ENCODE measurements at places on chromosomes 7 and 10. TPM values are rescaled to one million over a fixed set of nuclear protein-coding genes. Genes with fewer than 3 reads are reported as not detected.

BRAF gene
- 13.0 TPM for total RNA-seq

CALY gene
- total RNA-seq: not detected

ASZ1 gene
- not detected for total RNA-seq

CROT gene
- 24.7 TPM for total RNA-seq

DNA sequence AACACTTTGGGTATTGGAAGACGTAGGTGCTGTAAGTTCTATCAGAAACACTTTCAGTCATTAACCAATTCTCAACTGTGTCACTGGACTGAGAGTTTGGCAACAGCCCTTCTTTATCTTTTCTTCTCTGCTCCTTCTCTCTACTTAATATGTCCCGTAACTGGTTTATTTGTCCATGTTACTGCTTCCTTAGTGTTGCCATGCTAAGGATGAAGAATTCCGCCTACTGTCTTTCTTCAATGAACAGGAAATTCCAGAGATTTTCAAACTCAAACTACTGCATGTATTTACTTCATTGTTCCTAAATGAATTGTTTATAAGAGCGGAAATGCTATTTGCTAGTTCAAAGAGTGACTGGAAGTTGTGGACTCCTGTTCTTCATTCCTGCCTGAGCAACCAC is 143.7 kb downstream of the TAX1BP1 start:
- H3K27me3 ChIP-seq: no peaks in the 10 kb centered on the region
- no peak overlapping the region for H3K27ac ChIP-seq
- H3K4me3 ChIP-seq: no peak overlapping the region
- no peaks in the 10 kb centered on the region for H3K36me3 ChIP-seq

DNA sequence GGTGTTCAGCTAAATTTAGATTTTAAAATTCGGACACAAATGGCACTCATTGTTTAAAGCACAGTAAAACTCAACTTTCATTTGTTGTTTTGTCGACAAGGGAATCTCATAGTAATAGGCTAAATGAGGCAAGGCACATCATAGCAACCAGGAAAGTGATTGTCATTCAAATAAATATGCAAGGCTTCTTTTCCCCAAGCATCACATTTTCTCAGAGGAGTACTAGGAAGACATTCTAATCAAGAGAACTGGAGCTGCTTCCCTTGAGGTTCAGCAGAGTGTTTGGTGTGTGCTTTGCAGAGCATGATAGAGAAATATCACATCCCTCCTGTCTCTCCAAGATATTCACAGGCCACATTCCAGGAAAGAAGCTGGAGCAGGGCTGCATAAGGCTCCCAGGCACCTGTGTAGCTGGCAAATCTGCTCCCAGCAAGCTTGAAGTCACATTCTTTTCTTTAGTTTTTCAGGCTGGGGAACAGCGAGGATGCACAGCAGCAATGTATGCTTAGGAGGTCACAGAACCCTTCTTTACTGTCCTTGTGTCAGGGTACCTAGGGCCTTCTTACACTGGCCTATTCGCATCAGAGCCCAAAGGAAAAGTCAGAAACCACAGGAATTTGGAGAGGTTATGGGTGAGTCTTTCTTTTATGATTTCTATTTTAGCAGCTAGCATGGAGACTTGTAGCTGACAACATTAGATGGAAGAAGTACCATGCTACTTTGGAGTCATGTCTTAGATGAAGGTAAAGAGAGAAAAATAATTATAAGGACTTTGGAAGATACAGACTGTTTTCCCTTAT is 95.9 kb upstream of the HDAC9 start:
- H3K4me3 ChIP-seq: no peak overlapping the region
- no peak overlapping the region for H3K27ac ChIP-seq
- H3K27me3 ChIP-seq: no peaks in the 10 kb centered on the region

DNA sequence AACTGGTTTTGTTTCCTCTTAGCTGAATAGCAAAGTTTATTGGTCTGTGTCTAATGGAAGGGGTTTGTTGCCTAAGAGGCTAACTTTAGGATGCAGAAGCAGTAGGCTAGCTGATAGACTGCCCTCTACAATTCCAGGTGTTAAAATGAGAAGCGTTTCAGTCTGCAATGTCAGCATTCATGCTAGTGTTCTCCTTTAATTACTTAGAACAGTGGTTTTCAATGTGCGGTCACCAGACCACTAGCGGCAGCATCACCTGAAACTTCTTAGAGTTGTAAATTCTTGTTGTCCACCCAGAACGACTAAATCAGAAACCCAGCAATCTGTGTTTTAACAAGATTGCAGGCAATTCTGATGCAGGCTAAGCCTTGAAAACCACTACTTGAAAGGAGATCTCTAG is 392.9 kb downstream of the IPMK start:
- H3K4me3 ChIP-seq: no peak overlapping the region
- no peak overlapping the region for H3K27ac ChIP-seq
- no peaks in the 10 kb centered on the region for H3K27me3 ChIP-seq
- no peaks in the 10 kb centered on the region for H3K36me3 ChIP-seq

- no peaks in the 10 kb centered on the region for H3K4me1 ChIP-seq
- no peaks in the 10 kb centered on the region for H3K36me3 ChIP-seq
- no peak for DNase-seq
- no peaks in the 10 kb centered on the region for H3K27me3 ChIP-seq
- no peak overlapping the region for H3K27ac ChIP-seq
Observed at GRCh38 chr7:32170838-32171237, 100.6 kb upstream of the PDE1C start.

- H3K27ac ChIP-seq: no peak overlapping the region
- no peak overlapping the region for H3K4me3 ChIP-seq
- no peaks in the 10 kb centered on the region for H3K36me3 ChIP-seq
- no peaks in the 10 kb centered on the region for H3K27me3 ChIP-seq
Observed at GRCh38 chr10:88651101-88651551, 13.1 kb upstream of the LIPF start.

MRC1 gene
- total RNA-seq: 44.8 TPM

DNA sequence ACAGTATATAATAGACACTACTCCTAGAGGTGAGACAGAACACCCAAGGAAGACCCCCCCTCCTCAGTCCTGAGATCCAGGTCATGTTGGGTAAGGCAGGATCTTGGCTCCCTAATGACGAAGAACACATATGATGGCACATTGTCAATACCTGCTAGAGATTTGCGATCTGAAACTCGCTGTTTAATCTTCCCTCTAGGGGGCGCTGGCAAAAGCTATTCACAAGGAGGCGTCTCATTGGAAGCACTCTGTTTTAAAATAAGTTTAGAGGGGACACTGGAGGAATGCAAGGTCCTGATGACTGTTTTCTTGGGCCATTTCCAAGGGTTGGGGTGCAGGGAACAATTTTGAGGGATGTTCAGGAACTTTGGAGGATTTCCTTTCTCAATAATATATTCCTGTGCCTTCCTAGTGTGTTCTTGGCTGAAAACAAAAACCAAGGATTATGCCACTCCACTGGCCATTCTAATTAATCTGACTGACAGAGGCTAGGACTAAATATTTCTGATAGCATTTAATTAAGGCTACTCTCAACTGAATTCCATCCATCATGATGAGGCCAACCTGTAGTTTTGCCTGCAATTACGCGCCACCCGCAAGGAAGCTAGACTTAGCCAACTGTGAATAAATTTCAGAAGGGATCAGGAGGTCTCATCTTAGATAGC is 1013.8 kb upstream of the MBL2 start:
- no peaks in the 10 kb centered on the region for H3K27me3 ChIP-seq
- H3K36me3 ChIP-seq: no peaks in the 10 kb centered on the region
- no peak overlapping the region for H3K4me3 ChIP-seq
- no peaks in the 10 kb centered on the region for H3K4me1 ChIP-seq

DNA sequence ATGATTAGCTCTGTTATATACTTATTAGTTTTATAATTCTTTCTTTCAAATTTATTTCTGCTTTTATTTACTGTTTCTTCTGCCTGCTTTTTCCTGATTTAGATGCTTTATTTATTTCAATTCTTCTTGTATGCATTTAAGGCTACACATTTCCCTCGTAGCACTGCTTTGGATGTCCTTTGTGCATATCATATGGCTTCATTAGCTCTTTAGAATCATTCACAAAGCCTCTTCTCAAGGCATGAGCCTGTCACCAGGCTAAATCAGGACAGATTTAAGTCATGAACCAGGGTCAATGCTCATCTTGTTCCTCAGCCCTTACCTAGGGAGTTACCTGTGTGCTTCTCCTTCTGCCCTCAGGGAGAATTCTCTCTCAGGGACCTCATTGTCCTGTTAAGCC is 56.3 kb downstream of the BAMBI start:
- H3K36me3 ChIP-seq: no peaks in the 10 kb centered on the region
- no peak for DNase-seq
- H3K27me3 ChIP-seq: no peaks in the 10 kb centered on the region
- H3K4me1 ChIP-seq: no peaks in the 10 kb centered on the region
- no peak overlapping the region for H3K4me3 ChIP-seq

All from right lobe of liver (tissue), 6 donors.